ENCODE measurements at places on chromosomes 7 and 10. TPM values are rescaled to one million over a fixed set of nuclear protein-coding genes. Genes with fewer than 3 reads are reported as not detected.

Gene STEAP1B
- not detected for total RNA-seq

DNA sequence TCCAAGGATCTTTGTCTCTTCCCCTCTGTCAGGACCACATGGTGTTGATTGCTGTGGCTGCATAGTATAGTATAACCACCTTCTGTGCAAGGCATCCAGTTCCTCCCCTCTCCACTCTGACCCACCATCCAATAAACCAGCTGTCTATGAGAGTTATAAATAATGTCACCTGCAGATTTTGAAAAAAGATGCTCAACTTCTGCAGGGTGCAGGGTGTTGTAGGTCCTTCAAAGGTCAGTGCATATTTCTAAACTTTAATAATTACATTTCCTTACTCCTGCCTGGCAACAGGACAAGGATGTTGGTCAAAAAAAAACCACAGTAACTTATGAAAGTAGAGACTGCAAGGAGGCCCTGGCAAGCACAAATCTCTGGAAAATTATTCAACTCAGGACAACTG is 166.2 kb downstream of the PKD1L1 start:
- no peak overlapping the region for H3K4me3 ChIP-seq
- no peaks in the 10 kb centered on the region for H3K36me3 ChIP-seq
- DNase-seq = no peak
- no peaks in the 10 kb centered on the region for H3K4me1 ChIP-seq
- peaks cover 19% of the 10 kb centered on the region for H3K27me3 ChIP-seq

DNA sequence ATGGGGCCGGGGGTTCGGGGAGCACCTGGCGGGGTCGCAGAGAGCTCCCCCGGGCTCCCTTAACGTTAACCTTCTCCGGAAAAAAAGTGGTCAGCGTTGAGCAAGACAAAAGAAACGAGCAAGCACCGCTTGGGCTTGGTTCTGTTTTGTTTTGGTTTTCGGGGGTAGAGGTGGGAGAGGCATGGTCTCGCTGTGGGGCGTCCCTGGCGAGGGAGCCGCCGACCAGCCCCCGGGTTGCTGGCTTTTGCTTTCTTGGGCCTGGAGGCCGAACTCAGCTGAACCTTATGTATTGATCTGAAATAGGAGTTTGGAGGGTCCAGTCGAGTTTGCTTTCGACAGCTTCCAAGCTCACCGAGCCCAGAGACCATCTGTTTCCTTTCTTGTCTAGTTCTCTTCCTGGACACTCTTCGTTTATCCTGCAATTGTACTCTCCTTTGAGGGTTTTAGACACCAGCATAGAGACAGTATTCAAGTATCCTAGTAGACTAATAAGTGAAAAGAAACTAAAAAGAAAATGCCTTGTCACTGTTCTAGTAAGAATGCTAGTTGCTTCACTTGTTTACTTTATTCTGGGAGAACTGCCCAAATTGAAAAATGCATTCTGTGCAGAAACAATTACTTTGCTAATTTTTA is 980 bp downstream of the FHIP2A start:
- H3K27me3 ChIP-seq = peaks cover 22% of the 10 kb centered on the region
- peaks cover 13% of the 10 kb centered on the region for H3K36me3 ChIP-seq
- no peak for DNase-seq

Gene RFC2
- 53.0 TPM for total RNA-seq

- no peak overlapping the region for H3K4me3 ChIP-seq
- peaks cover 3% of the 10 kb centered on the region for H3K27me3 ChIP-seq
- no peaks in the 10 kb centered on the region for H3K4me1 ChIP-seq
Observed at GRCh38 chr7:148142660-148143248, 447.8 kb upstream of the C7orf33 start.

GRCh38 chr7:22990588-22990949 is 23.4 kb downstream of the HYCC1 start:
- no peak for DNase-seq
- H3K4me1 ChIP-seq = peaks cover 24% of the 10 kb centered on the region
- peaks cover 34% of the 10 kb centered on the region for H3K36me3 ChIP-seq

DNA sequence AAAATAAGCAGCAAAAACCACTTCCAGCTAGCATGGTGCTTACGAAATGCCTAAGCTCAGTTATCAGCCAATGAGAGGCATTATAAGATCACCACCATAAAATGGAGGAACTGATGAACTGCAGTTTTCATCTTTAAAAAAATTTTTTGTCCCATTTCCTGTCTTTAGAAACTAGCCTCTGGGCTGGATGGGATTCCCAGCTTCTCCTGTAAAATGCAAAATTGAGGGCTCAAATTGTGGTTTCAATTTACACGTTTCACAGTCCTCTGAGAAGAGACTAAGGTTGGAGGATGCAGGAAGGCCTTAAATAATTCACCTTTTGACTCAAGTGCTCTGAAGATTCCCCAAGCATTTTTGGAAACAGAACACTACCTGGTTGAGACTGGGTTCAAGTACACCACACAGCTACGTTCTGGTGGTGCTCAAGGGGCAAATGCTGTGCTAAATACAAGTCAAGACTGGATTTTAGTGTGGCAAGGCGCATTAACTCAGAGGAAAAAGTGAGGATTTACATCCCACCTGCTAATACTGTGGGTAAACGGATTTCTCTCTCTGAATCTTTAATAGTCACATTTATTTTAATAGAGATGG is 951 bp downstream of the ZNF25 start:
- peak; percentile 29 for DNase-seq
- H3K27ac ChIP-seq = peak overlapping the region; percentile 95
- H3K4me3 ChIP-seq = peak overlapping the region; percentile 92
- H3K36me3 ChIP-seq = peaks cover 21% of the 10 kb centered on the region
- H3K27me3 ChIP-seq = no peaks in the 10 kb centered on the region

Gene RADIL
- 0.28 TPM for total RNA-seq
